ENCODE measurements at places on chromosomes 1 and 21.
A peak's percentile ranks its signal among the peaks of the same experiment; 100 is the strongest.

GRCh38 chr1:79695138-79695537 lies 688.6 kb upstream of the ADGRL4 start:
- DNase-seq: no peak

GRCh38 chr1:202501281-202501680 lies 152.8 kb downstream of the PPP1R12B start:
- DNase-seq: no peak

- DNase-seq: peak; percentile 21
Observed at GRCh38 chr1:246608616-246609376, 42.5 kb downstream of the CNST start.

DNA sequence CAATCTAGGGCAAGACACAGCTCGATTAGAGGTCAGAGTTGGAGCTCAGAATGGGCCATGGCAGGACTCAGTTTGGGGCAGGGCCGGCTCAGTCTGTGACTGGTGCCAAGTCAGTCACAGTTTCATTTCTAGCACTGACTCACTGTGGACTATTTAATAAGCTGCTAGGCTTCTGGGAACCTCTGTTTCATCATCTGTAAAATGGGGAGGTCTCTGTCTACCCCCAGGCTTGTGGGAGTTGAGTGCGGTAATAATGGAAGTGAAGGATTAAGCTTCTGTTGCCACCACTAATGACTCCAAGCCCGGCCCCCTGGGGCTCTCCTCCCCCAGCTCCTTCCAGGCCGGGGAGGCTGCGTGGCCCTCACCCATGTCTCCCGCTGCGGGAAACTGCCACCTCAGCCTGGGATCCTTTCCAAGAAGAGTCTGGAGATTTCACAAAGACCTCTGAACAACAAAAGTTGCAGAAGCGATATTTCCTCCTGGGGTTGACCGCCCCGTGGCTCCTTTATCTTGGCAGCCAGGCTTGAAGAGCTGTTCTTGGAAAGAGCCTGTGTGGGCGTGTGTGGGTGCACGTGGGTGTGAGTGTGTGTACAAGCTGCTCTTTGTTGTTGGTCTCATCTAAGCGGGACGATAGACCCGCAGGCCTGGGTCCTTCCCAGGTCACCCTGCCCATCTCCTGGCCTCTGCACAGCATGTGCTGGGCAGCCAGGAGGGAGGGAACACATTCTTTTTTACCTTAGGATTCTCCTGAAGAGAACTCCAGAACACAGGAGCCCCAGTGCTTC lies 29.1 kb downstream of the KNCN start:
- DNase-seq: no peak

DNA sequence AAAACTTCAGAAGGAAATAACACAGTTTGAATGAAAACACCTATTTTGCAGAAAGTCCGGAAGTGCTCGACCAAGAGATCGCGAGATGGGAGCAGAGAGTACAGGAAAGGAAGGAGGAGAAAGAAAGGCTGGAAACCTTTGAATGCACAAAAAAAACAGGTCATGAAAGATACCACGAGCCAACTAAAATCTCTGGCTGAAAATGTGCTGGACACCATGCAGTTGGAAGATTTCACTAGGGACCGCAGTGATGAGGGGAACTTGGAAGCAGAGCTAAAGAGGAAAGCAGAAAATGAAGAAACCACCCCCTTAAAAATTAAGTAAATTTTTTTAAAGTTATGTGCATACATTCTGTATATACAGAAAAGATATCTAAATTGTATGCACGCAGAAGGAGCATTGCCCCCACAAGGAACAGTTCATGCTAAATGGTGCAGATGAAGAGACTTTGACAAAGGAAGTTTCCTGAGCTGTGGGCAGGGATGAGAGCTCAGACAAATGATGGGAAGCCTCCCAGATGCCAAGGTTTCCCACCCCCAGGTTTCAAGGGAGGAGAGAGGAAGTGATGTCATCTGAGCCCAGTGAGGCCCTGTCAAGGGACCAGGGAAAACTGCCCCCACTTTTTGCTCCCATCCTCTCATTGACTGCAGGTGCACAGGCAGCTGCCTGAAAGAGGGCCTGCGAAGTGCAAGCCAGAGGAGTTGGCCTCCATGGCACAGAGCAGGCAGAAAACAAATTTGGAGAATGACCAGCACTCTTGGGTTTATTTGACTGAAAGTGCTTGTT lies 52.5 kb downstream of the ETS2 start:
- no peak for DNase-seq

- no peak for DNase-seq
Observed at GRCh38 chr21:29377266-29377665, 78.5 kb downstream of the BACH1 start.

- DNase-seq: peak; percentile 30
Observed at GRCh38 chr1:92476071-92476631, 10.6 kb downstream of the GFI1 start.

DNA sequence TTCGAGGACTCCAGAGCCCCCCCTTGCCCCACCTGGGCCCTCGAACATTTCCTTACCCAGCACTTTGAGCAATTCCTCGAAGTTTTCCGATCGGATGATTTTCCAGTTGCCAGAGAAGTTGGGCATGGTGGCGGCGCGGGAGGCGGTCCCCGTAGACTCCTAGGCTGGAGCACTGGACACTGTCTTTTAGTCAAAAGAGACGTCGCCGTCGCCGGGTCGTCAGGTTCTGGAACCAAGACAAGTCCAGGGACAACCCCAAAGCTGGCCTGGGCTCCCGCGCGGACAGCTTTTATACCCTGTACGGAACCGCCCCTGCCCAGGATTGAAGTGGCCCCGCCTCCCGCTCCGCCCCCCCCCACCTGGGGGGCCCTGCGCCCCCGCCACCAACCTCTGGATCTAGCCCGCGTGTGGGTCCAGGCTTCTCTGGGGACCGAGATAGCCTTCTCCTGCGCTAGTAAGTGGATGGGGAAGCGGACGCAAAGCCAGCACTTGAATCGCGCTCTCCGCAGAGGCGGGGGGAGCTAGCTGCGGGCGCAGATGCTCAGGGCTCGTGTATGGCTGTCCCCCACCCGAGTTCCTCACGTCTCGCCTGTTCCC lies at the start of gene CRABP2:
CRABP2 (minus strand) TSS at position 263 of the 597 bp plus-strand sequence; CDS start at position 126, 137 bp downstream.
- DNase-seq: no peak

- no peak for DNase-seq
Observed at GRCh38 chr1:43194509-43194908, 22.4 kb downstream of the CFAP57 start.

DNA sequence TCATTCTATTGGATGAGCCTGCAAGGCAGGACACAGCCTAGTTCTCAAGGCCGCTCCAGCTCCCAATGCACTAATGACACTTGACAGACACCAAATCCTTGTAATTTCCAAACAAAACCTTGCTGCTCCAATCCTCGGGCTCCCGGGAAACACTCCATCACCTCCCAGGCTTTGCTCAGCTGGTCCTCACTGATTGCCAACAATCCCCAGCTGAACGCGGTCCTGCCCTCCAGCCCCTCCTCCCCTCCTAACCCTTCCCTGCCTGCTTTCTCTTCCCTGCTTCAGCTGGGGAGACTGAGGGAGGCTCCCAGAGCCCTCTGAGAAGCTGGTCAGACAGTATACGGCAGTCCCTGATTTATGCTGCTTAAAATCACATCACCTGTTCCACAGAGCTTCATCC lies 114.4 kb upstream of the TNR start:
- DNase-seq: no peak

DNA sequence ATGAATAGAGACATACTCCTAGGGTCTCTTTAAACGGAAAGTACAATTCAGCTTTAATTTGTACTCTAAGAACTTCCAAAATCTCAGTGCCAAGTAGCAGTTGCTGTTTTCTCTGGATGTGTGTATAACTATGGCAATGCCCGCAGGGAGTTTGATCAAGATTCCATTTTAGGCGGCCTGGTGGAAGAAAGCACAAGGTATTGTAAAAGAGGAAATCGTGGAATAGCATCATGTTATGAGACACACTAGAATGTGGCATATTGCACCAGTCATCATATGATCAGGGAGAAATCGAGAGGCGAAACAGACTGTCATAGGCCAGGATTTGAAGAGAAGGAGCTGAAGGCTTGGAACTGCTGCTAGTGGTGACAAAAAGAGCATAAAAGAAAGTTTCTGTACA lies 316.2 kb upstream of the FMN2 start:
- DNase-seq: no peak

GRCh38 chr1:67738401-67738800 lies 53.4 kb downstream of the GADD45A start:
- no peak for DNase-seq

GRCh38 chr1:174626031-174627025 lies 178.6 kb downstream of the GPR52 start:
- DNase-seq: no peak

GRCh38 chr1:223223091-223223995 lies 80.3 kb upstream of the TLR5 start:
- no peak for DNase-seq

DNA sequence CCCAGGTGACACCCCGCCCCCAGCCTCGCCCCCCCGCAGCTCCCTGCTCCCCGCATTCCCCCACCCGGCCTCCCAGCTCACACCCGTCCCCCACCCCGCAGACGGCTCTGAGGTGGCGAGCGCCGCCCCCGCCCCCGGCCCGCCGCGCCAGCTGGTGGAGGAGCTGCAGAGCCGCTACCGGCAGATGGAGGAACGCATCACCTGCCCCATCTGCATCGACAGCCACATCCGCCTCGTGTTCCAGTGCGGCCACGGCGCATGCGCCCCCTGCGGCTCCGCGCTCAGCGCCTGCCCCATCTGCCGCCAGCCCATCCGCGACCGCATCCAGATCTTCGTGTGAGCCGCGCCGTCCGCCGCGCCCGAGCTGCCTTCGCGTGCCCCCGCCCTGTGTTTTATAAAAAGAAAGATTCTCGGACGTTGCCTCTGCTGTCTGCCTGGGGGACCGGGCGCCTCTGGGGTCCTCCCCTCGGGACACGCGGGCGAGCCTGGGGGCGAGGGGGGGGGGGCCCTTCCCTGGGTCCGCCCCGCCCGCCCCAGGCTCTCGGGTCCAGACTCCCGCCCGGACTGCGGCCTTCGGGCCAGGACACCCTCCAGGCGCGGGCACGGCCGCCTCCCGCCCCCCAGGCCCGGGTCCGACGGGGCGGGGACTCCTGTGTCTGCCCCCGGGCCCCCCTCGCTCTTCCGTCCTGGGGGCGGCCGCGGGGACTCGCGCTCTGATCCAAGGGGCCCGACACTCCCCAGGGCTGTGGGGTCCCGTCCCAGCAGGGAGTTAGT lies 1.6 kb upstream of the MMP23B start:
- peak; percentile 85 for DNase-seq

- DNase-seq: no peak
Observed at GRCh38 chr1:53298045-53298637, 29.7 kb downstream of the LRP8 start.

Data from activated T-cell treated with anti-CD3 and anti-CD28 coated beads for 4 hours (primary cell).